ENCODE measurements at places on chromosomes 11 and 22.

DNA sequence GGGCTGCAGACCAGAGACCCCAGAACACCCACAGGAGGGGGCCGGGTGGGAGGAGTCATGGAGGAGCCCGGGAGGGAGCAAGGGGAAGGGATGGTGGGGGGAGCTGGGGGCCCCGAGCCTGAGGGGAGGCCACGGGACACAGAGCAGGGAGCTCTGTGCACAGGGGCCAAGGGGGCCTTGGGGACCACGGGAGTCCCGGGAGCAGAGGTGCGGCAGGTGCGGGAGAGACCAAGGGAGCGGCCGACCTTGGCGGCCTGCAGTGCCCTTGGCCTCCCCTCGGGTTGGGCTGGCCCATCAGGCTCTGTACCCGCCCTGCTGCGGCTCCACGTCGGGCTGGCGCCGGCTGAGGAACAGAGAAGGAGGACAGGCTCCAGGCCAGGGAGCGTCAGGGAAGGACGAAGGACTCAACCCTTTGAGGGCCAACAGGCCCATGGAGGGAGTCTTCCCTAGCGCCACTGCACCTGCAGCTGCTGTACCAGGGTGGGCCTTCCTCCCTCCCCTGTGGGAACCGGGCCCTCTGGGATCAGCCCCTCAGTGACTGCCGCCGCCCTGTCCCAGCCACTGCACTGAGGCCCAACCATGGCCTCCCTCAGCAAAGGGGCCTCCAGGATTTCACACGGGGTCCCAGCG, 17.8 kb upstream of the BRSK2 start:
- DNase-seq: no peak

DNA sequence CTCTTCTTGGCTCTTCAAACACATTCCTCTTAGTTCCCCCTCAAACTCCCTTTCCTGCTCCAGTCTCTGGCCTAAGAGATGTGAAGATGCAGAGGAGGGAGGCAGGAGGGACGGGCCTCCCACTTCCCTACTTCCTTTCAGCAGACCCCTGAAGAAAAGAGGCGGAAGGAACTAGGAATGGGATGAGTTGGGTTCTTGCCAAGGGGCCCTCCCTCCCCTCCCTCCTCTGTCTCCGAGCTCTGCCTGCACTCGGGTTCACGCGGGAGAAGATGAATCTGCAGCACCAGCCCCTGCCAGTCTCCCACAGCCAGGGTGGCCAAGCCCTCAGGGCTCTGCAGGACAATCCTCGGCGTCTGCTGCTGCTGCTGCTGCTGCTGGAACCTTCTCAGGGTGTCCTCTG, 24.3 kb upstream of the PKNOX2 start:
- no peak for DNase-seq

GRCh38 chr11:2342981-2343380, 34.1 kb upstream of the CD81 start:
- DNase-seq: no peak

DNA sequence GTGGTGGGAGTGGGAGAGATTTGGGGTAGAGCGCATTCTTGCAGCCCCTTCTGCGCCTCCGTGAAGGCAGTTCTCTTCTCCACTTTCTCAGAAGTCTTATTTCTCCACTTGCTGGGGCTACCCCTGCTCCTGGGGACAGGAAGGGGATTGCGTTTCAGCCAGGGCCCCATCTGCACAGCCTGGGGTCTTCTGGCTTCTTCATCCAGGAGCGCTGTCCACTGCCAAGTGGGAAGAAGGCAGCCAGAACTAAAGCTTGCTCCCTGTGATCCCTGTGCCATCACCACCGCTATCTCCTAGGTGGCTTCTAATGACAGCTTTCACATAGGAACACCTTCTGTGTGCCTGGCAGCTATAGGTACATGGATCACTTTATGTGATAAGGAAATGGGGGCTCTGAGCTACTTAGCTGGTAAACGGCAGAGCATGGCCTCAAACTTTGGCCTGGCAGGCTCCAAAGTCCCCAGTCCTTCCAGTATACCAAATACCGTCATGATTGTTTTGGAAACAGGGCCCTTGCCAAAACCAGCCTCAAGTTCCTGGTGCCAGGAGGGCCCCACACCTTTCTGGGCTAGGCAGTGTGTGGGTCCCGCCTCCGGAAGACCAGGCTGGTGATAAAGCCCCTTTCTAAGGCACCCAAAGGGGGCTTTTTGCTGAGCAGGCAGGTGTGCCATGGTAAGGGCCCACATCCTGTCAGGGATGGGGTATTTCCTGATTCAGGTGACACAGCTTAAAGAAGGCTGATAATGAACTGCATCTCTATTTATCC, 60.4 kb upstream of the PAX6 start:
- DNase-seq: no peak

Data from SHP77 (cell line).